ENCODE measurements at places on chromosomes 7 and 10. TPM values are rescaled to one million over a fixed set of nuclear protein-coding genes. Genes with fewer than 3 reads are reported as not detected.

GRCh38 chr7:157360483-157361025 is 23.8 kb downstream of the DNAJB6 start:
- no peak for DNase-seq

DNA sequence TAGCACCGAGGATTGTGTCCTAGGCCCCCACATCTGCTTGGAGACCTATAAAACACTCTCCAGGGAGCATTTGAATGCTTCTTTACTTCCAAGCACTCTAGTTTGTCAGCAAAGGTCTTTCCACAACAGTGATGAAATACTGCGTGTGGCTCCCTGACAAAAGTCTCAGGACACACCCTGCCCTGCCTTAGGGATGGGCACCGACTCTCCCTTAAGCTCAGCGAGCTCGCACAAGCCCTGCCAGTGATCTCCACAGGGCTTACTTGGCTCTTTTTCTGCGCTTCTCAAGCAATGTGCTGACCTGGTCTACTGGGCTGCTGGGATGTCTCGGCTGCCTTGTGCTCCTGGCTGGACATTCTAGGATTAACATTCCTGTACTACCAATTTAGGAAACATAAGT is 84.3 kb upstream of the MPP7 start:
- no peak for DNase-seq

LRIT1 gene
- not detected for total RNA-seq

DNA sequence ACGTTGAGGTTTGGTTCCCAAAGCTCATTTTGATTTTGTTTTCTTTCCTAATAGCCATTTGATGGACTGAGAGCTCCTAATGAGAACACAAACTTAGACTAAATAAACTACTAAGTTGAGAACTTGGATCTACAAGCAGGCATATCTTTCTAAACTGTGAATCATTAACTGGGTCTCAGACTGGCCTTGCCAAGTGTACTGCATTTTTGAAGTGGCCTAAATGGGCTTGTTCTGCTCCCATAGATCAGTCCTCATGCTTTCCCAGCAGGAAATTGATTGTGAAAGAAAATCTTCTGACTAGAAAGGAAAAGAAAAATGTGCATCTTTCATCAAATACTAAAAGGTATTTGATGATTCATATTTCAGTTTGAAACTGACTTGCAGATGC is 46.7 kb upstream of the RBM33 start:
- no peak for DNase-seq

GRCh38 chr7:539731-540411 is 20.2 kb upstream of the PDGFA start:
- DNase-seq: peak; percentile 69

- no peak for DNase-seq
Observed at GRCh38 chr7:80804589-80804988, 114.3 kb downstream of the SEMA3C start.

CACNB2 gene
- not detected for total RNA-seq

GRCh38 chr7:37352974-37353948 is 95.4 kb downstream of the ELMO1 start:
- no peak for DNase-seq

DNA sequence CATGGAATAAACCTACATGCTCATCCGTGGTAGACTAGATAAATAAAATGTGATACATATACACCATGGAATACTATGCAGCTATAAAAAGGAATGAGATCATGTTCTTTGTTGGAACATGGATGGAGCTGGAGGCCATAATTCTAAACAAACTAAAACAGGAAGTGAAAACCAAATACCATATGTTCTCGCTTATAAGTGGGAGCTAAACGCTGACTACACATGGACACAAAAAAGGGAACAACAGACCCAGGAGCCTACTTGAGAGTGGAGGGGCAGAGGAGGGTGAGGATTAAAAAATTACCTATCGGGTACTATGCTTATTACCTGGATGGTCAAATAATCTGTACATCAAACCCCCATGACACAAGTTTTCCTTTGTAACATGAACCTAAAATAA is 68.7 kb upstream of the SEC61G start:
- no peak for DNase-seq

- DNase-seq: no peak
Observed at GRCh38 chr10:69847883-69848282, 46.2 kb downstream of the COL13A1 start.

DNA sequence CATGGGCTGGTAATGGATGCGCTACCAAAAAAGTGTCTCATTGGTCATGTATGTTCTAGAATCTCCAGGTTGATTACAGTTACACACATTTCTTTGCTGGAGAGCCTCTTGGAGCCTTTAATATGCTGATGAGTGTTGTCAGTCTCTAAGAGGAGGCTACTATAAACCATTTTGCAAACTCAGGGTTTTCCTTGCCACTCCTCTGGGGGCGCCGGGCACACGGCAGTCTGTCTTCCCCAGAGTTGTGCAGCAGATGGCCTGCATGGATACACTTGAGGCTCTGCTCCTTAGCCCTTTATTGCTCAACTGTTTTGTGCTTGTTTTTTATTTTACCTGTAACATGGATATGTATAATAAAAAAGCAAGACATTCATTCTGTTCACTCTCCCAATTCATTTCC is 196.5 kb downstream of the ACTR3B start:
- DNase-seq: no peak

- DNase-seq: no peak
Observed at GRCh38 chr10:29481906-29482440, 152.8 kb downstream of the SVIL start.

GRCh38 chr10:688312-689120 is 952 bp downstream of the DIP2C start:
- peak; percentile 37 for DNase-seq

ANKRD30A gene
- not detected for total RNA-seq

DNA sequence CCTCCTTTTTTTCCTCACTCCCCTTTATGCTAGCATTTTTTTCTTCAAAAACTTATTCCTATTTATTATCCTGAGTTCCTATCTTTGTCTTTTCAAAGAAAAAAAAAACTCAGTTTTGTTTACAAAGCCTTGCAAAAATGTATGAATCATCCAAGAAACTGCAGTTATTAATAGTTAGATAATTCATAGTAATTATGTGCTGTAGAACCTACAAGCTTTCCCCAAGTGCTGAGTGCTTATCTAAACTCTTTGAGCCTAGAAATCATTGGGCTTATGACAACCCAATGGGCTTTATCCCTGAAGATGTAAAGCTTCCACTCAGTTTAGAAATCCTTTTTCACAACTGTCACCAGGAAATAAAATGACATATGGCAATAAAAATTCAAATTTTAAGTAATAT is 145.9 kb upstream of the WNT16 start:
- peak; percentile 16 for DNase-seq

- no peak for DNase-seq
Observed at GRCh38 chr10:24556126-24556749, 167.4 kb downstream of the ARHGAP21 start.

DNA sequence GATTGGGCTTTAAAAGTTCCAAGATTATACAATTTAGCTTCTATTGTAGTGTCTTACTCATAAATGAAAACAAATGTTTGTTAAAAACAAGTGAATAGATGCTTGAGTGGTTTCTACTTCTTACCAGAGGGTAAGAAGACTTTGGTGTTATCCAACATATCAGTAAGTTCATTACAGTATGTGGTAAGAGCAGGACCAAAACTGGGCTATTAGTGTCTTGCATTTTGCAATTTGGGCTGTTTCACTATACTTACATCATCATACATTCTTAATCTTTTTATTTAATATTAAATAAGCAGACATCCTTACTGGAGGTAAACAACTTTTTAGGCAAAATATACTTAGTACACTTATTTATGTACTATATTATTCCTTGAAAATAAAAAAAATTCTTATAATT is 248.4 kb upstream of the HGF start:
- DNase-seq: no peak

GARIN1A gene
- 1.1 TPM for total RNA-seq

DNA sequence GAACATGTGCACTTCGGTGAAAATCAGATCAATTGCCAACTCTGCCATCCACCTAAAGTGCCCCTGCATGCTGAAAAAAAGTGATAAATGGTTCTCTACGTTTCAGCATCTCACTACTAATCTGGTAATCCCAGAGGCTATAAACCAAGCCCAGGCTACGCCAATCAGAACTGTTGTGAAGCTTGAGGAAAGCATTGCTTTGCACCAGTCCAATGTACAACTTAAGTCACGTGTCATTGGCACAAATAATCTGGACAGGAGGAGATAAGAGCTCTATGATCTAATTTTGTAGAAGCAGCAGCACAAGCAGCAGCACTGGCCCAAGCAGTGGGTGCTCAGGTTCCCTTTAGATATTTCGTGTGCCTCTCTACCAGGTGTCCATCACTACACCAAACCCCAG is 4.4 kb upstream of the EGR2 start:
- no peak for DNase-seq

DNA sequence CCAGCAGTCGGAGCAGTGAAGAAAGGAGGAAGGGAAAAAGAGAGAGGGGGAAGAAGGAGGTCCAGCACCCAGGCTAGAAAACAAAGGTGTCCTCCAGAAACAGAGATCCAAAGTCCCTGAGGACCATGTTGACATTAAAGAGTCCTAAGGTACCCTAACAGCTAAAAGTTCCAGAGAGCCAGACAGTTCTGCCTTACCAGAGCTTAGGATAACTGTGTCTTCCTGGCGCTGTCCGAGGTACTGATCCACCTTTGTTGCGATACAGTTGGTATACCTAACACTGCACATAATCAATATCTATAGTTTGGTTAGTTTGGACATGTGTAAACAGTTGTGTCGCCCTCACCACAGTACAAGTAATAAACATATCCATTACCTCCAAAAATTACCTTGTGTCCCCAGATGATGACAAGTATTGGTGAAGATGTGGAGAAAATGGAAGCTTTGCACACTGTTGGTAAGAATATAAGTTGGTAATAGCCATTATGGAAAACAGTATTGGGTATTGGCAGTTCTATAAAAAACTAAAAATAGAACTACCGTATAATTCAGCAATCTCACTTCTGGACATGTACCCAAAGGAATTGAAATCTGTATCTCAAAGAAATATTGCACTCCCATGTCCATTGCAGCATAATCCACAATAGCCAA is 59.8 kb downstream of the GRID1 start:
- no peak for DNase-seq

DNA sequence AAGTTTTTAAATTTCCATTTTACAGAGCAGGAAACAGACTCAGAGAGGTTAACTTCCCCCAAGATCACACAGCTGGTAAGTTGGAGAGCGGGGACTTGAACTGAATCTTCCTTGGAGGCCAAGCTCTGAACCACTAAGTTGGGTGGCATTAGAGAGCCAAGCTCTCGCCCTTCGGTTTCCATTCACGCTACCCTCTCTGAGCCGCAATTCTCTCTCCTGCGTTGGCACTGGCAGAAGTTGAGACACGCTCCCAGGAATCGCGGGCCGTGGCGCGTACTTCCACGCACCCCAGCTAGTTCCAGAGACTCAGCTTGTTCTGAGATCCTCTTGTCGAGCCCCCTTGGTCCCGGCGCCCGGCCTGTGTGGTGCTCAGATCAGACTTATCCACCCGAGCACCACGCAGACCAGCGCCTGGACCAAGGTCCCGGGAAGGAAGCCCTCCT is 29.3 kb upstream of the VAX1 start:
- DNase-seq: no peak

SGCE gene
- total RNA-seq: 30.9 TPM

- no peak for DNase-seq
Observed at GRCh38 chr10:117610321-117610720, 67.8 kb downstream of the EMX2 start.

DNA sequence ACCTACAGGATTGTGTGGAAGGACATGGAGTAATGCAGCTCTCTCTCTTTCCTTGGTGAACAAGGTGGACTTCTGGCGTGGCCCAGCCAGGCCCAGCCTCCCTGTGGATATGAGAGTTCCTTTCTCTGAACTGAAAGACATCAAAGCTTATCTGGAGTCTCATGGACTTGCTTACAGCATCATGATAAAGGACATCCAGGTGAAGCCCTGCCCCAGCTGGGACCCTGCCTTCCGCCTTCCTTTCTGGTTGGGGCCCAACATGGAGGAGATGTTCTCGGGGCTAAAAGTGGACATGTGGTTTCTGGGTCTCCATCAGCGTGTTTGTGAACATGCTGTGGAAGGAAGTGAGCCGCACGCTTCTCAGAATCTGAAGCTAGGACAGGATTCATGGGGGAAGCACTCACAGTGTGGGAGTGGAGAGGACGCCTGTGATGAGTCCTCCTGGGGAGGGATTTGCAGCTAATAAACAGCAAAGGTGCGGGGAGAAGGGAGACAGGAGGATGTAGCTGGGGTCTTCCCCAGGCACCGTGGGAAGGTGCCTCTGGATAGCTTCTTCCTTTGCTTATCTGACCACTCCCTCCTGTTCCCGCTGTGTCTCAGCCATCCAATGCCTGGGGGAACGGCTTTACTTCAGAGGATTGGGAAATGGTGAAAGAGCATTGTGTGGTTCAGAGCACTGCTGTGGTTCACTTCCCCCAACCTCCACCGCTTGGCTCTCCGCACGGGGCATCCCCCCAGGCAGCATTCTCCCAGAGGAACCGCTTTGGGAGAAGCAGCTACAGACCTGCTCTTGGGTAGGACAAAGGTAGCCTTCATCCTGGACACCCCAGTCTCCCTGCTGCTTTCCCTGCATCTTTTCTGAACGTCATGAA is 5.5 kb downstream of the CPA5 start:
- no peak for DNase-seq

GRCh38 chr10:33566426-33566825 is 232.0 kb upstream of the NRP1 start:
- DNase-seq: no peak

GRCh38 chr7:93145354-93145753 is 2.8 kb downstream of the SAMD9L start:
- peak; percentile 19 for DNase-seq

RBM28 gene
- 36.7 TPM for total RNA-seq

GRCh38 chr10:20334559-20334958 is 518.3 kb downstream of the PLXDC2 start:
- DNase-seq: no peak

DYNC1I1 gene
- not detected for total RNA-seq

PGAM2 gene
- 0.67 TPM for total RNA-seq

DNA sequence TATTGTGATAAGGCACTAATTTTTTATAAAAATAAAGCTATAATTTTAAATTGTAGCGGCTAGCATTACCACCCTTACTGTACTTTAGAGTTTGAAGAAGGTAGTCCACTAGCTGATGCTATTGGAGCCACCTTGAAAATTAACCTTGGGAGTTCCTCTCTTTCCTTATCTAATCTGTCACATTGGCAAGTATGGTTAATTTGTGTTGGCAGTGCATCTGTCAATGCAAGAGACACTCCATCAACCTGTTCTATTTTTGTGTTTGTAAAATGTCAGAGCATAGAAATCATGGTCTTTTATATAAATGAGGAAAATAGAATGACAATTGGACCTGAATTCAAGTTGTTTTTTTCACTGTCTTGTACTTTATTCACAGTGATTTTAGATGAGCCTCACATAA is 20.5 kb downstream of the GLCCI1 start:
- DNase-seq: no peak

- no peak for DNase-seq
Observed at GRCh38 chr10:110903280-110904278, 15.4 kb downstream of the BBIP1 start.

SMO gene
- 0.57 TPM for total RNA-seq

DNA sequence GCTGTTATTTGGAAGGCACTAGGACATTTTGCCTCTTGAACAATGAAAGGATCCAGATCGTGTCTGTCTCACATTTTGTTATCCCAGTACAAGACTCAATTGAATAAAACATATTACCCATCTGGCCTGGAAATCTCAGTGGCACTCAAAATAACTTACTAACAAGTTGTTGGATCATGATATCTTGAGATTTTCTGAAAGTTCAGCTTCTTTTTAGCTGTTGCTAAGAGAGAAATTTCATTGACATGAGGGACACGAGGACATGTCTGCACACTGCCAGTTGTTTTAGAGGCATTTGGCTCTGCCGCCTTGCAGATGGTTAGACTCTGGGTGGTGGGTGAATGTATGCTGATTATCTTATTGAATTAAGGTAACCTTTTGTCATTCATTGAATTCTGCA is 41.0 kb downstream of the KAT6B start:
- no peak for DNase-seq

GRCh38 chr7:100509231-100509630 is 25.5 kb downstream of the NYAP1 start:
- peak; percentile 35 for DNase-seq
